ENCODE measurements at places on chromosomes 12 and 14. TPM values are rescaled to one million over a fixed set of nuclear protein-coding genes. Genes with fewer than 3 reads are reported as not detected.

The PZP gene
- not detected for total RNA-seq

The TAMALIN gene
- total RNA-seq = 10.7 TPM

The RNU6-8 gene
- not detected for total RNA-seq

The TESPA1 gene
- 2.0 TPM for total RNA-seq

The GALNT6 gene
- 6.4 TPM for total RNA-seq

The NOC4L gene
- total RNA-seq = 11.5 TPM

The DHH gene
- total RNA-seq = 0.19 TPM

DNA sequence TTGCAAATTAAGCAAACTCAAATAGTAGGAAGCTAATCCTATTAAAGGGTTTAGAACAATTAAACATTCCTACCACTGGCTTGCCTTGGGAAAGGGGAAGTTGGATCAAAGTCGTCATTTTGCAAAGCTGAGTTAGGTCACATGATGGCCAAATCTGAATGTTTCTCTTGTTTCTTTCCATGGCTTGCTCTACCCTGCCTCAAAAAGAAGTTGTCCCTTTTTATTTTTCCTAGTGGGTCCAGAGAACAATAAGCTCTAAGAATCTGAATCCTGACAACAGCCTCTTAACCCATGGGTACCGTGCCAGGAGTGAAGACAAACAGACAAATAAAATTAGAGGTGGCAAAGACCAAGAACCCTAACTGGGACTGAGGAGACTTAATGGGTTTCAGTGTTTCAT, 26.2 kb upstream of the NPFF start:
- DNase-seq = no peak
- no peak overlapping the region for H3K27ac ChIP-seq
- H3K4me3 ChIP-seq = no peak overlapping the region

GRCh38 chr12:29543036-29543435, 45.5 kb upstream of the OVCH1 start:
- H3K27ac ChIP-seq = peak overlapping the region; percentile 43
- DNase-seq = no peak
- H3K27me3 ChIP-seq = no peaks in the 10 kb centered on the region

GRCh38 chr14:97747316-97747715, 950.1 kb downstream of the VRK1 start:
- H3K36me3 ChIP-seq = no peaks in the 10 kb centered on the region
- no peaks in the 10 kb centered on the region for H3K4me1 ChIP-seq

- H3K4me3 ChIP-seq = no peak overlapping the region
- peak overlapping the region; percentile 97 for H3K27ac ChIP-seq
- H3K27me3 ChIP-seq = no peaks in the 10 kb centered on the region
- peaks cover 13% of the 10 kb centered on the region for H3K4me1 ChIP-seq
- H3K36me3 ChIP-seq = no peaks in the 10 kb centered on the region
These were observed 2.0 kb downstream of the MAP4K5 start for GRCh38 chr14:50530358-50530757.

GRCh38 chr12:92634730-92635129, 68.1 kb upstream of the PLEKHG7 start:
- no peak for DNase-seq
- H3K27me3 ChIP-seq = no peaks in the 10 kb centered on the region
- H3K4me3 ChIP-seq = no peak overlapping the region
- H3K4me1 ChIP-seq = no peaks in the 10 kb centered on the region
- no peak overlapping the region for H3K27ac ChIP-seq

DNA sequence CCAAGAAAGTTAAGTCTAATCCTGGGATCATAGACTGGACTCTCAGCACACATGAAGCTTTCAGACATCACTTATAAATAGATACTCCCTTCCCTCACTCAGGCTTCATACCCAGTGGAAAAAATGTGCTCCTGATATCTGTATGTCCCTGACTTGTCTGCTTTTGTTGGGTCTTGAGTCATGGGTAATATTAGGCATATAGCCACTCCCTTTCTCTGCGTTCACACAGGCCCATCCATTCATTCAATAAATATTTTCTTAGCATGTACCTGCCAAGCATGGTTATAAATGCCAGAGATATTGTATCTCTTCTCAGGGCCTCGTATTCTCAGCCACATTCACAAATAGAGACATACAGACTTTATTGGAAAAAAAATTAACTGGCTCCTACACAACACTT, 43.5 kb downstream of the COX16 start:
- H3K27ac ChIP-seq = no peak overlapping the region
- DNase-seq = no peak
- no peaks in the 10 kb centered on the region for H3K27me3 ChIP-seq
- H3K36me3 ChIP-seq = no peaks in the 10 kb centered on the region
- no peaks in the 10 kb centered on the region for H3K4me1 ChIP-seq
- no peak overlapping the region for H3K4me3 ChIP-seq

- no peak overlapping the region for H3K27ac ChIP-seq
- H3K4me3 ChIP-seq = peak overlapping the region; percentile 60
- no peak for DNase-seq
- no peaks in the 10 kb centered on the region for H3K36me3 ChIP-seq
These were observed 932.3 kb downstream of the DIO2 start for GRCh38 chr14:79278798-79279644.

DNA sequence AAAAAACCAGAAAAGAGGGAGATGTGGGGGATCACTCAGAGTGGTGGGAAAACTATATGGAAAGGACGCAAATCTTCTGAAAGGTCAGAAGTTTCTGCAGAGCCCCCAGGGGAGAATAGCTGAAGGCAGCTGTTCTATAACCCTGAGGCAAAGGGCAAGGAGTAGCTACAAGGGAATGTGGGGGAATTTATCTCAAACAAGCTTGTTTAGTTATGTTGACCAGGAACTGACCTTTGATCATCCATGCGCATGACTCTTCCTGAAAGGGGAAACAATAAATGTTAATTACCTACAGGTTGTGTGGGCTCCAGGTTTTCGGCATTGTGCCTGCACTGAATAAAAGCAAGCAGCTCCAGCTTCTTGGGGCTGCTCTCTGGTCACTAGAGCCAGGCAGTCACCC, 968.5 kb downstream of the AACS start:
- no peaks in the 10 kb centered on the region for H3K4me1 ChIP-seq
- no peak for DNase-seq
- no peaks in the 10 kb centered on the region for H3K27me3 ChIP-seq
- H3K4me3 ChIP-seq = no peak overlapping the region
- H3K36me3 ChIP-seq = no peaks in the 10 kb centered on the region

- peaks cover 12% of the 10 kb centered on the region for H3K4me1 ChIP-seq
- no peak for DNase-seq
- no peak overlapping the region for H3K4me3 ChIP-seq
These were observed 1.2 kb upstream of the CLEC7A start for GRCh38 chr12:10131111-10131690.

- H3K4me3 ChIP-seq = no peak overlapping the region
- DNase-seq = no peak
- H3K4me1 ChIP-seq = peaks cover 26% of the 10 kb centered on the region
- no peaks in the 10 kb centered on the region for H3K36me3 ChIP-seq
These were observed 22.1 kb upstream of the SYCP3 start for GRCh38 chr12:101761350-101761749.

DNA sequence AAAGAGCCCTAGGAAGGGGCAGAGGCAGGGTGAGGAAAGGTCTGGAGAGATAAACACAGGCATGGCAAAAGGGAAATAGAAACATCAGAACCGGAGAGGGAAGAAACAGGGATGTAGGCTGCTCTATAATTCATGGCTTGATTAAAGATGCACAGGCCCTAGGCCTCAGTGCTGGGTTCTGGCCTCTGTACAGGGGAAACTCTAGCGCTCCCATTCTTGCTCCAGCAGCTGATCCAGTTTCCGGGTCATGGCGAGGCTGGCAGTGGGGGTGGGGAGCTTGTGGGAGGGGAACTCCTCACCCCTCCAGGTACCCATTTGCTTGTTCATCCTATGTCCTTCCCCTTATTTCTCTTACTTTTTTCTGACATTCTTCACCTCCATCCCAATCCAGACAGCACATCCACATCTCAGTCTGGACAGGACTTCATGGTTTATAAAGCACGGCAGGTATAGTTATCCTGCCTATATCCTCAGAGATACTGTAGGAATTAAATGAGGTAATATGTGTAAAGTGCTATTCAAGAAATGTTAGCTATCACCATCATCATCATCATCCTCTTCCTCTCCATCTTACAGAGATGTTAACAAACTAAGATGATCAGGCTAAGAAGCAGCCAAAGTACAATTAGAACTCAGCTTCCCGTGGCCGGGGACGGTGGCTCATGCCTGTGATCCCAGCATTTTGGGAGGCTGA, 8.0 kb upstream of the GPR84 start:
- no peak overlapping the region for H3K4me3 ChIP-seq
- peaks cover 7% of the 10 kb centered on the region for H3K36me3 ChIP-seq
- DNase-seq = no peak
- no peaks in the 10 kb centered on the region for H3K27me3 ChIP-seq
- H3K4me1 ChIP-seq = peaks cover 52% of the 10 kb centered on the region

DNA sequence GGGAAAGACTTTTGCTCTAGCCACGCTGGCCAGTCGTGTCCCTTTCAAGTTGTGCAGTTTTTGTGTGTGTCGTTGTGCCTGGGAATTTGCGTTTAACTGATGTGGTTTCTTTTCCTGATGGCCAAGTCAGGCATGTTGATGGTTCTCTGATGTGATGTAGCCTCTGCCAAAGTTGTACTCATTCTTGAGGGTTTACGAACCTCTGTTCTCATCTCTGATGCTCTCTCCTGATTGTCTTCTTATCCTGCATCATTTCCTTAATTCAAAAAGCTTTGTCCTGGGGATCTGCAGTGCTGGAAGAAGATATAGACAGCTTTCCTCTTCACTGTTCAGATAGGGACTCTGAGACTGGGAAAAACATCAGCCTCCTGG, 25.4 kb downstream of the CD9 start:
- DNase-seq = no peak
- H3K4me1 ChIP-seq = peaks cover 91% of the 10 kb centered on the region
- no peaks in the 10 kb centered on the region for H3K27me3 ChIP-seq
- H3K4me3 ChIP-seq = no peak overlapping the region

GRCh38 chr14:105100910-105101309, 35.7 kb upstream of the GPR132 start:
- H3K4me3 ChIP-seq = no peak overlapping the region
- peaks cover 8% of the 10 kb centered on the region for H3K4me1 ChIP-seq
- H3K27ac ChIP-seq = no peak overlapping the region

DNA sequence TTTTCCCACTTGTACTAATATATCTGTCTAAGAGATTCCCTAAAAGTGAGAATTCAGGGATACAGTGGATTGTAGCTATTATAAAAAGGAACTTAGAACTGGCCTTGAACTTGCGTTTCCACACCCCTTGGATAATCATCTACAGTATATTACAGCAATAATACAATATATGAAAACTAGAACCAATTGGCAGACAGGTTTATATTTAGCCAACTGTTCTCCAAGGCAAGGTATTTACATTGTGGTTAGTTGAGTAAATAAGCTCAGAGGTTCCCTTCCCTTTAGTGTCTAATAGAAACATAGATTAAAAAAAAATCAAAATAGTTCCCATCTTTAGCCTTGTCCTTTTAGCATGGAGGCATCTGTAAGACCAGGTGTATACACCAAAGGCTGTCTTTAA, 42.1 kb downstream of the LIMA1 start:
- no peak for DNase-seq
- H3K36me3 ChIP-seq = peaks cover 16% of the 10 kb centered on the region
- H3K4me1 ChIP-seq = peaks cover 7% of the 10 kb centered on the region
- H3K27me3 ChIP-seq = no peaks in the 10 kb centered on the region
- no peak overlapping the region for H3K4me3 ChIP-seq

DNA sequence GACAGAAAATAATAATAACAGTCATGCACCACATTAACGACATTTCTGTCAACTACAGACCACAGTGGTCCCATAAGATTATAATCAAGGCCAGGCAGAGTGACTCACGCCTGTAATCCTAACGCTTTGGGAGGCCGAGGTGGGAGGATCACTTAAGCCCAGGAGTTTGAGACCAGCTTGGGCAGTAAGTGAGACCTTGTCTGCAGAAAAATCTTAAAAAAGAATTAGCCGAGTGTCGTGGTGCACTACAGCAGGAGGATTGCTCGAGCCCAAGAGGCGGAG, 8.6 kb downstream of the NAB2 start:
- peaks cover 27% of the 10 kb centered on the region for H3K36me3 ChIP-seq
- peak overlapping the region; percentile 100 for H3K27ac ChIP-seq
- H3K4me1 ChIP-seq = peaks cover 44% of the 10 kb centered on the region
- H3K27me3 ChIP-seq = no peaks in the 10 kb centered on the region
- DNase-seq = no peak

- no peak overlapping the region for H3K4me3 ChIP-seq
- H3K27me3 ChIP-seq = no peaks in the 10 kb centered on the region
- DNase-seq = no peak
These were observed 2.4 kb upstream of the KRT84 start for GRCh38 chr12:52387859-52388258.
